ENCODE measurements at places on chromosomes 4 and X.

DNA sequence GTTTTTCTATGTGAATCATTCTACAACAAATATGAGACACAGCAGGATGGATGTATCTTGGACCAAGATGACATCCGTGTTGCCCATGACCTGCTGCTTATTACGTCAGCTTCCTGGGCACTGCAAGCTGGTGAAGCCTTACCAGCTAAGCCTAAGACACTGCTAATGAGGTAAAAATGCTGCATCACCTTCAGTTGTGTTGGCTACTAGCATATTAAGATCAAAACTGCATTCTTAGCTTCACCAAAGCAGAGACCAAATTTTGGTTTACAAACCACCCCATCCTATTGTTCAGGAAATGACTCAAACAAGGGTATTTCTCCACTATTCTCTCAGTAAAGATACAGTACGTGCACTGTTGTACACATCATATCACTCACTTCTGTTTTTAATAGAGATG, 50.3 kb downstream of the MAML3 start:
- DNase-seq: no peak

DNA sequence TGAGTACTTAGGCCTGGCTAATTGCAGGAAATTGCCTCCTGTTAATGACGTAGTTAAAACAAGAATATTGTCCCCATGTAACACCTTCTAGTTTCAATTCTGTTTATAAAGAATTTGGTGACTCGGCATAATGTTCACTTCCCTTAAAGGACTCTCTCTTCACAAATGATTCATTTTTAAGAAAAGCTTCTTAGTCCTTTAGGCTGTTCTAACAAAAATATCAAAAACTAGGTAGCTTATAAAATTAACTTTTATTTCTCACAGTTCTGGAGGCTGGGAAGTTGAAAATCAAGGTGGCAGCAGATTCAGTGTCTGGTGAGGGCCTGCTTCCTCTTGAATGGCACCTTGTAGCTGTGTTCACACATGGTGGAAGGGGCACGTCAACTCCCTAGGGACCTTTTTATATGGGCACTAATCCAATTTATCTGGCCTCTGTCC, 23.8 kb downstream of the COL25A1 start:
- no peak for DNase-seq

DNA sequence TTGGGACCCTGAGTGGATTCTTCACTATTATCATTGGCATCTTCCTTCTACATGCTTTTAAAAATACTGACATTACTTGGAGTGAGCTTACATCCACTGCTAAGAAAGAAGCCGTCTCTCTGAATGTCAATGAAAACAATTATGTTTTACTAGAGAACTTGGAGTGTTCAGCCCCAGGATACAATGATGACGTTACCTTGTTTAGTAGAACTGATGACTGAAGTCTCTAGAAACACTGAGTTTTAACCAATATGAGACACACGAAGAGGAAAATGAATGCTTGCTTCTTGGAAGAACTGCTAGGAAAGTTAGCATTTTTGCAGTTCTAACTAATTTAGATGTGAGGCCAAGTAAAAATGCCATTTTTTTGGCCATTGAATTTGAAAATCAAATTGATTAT, 19.4 kb downstream of the NIPAL1 start:
- DNase-seq: no peak

- no peak for DNase-seq
These were observed 85.0 kb downstream of the RCHY1 start for GRCh38 chr4:75429208-75429607.

DNA sequence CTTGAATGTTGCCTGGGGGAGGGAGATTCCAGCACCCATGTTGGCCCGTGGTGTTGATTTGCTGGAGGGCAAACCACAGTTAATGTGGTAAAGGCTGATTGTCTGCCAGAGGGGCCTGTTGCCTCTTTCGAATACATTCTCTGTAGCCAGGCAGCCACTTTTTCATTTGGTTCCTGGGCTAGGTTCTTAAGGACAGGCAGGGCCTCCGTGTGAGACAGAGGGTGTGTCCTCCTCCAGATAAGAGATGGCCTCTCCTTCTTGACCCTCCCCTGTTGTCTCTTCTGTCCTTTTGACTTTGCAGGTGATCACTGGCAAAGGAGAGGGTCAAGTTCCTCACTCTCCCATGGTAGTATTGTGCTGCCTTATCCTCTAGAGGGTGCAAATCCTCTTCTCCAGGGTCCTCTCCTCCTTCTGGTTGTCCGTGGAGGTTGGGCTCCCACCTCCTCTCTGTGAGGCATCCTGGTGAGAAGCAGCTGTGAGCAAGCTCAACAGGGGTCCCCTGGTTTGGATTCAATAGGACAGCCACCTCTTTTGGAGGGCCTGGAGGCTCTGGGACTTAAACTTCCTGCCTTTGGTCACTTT, 44.9 kb downstream of the ZNF182 start:
- DNase-seq: no peak

GRCh38 chrX:48648336-48648751, 35.3 kb upstream of the WAS start:
- DNase-seq: no peak

GRCh38 chr4:79176351-79176750, 149.5 kb downstream of the NAA11 start:
- DNase-seq: no peak

GRCh38 chrX:112645774-112646173, 34.0 kb downstream of the LHFPL1 start:
- no peak for DNase-seq

DNA sequence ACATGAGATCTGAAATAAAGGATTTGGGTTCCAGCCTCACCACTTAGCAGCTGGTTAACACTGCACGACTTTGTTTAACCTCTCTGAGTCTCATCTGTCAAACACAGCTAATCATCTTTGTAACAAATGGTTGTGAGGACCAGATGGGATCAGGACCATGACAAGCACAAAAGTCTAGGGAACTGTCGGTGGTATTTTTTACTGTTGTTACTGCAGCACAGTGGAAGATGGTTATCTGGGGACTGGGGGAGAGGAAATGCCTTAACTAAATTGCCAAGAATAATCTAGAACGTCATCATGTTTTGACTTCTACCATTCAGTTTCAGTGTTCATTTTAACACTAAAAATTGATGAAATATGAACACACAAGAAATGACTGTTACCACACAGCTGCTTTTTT, 99.5 kb downstream of the ADGRA3 start:
- no peak for DNase-seq

DNA sequence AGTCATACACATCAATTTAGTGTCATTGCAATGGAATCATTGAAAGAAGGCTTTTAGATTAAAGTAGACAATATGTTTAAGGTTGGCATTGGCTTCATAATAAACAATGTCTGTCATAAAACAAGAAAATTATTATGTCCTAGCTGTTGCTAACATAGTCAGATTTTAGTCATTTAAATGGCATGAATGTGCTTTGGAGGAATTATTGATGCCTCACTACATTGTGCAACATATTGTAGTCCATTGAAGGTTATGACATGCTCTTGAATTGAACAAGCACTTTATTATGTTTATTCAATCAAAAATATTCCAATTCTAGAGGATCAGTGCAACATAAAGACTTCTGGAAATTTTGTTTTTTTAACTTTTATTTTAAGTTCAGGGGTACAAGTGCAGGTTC, 489.8 kb upstream of the AMOT start:
- no peak for DNase-seq

DNA sequence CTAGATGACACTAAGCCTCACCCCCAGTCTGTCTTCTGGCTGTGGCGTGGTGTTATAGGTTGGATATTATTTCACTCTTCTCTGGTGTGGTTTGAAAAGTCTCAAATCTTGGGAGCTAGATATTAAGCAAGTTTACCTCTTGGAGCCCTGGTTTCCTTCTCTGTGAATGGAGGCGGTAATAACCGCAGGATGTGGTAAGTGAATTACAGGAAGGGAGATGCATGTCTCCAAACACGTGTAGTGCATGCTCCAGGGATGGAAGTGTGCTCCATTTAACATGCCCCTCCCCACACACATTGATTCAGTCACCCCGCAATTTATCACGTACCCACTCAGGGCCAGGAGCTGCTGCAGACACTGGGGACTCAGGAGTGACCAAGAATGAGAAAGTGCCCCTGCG, 4.9 kb downstream of the ZNF275 start:
- DNase-seq: no peak

DNA sequence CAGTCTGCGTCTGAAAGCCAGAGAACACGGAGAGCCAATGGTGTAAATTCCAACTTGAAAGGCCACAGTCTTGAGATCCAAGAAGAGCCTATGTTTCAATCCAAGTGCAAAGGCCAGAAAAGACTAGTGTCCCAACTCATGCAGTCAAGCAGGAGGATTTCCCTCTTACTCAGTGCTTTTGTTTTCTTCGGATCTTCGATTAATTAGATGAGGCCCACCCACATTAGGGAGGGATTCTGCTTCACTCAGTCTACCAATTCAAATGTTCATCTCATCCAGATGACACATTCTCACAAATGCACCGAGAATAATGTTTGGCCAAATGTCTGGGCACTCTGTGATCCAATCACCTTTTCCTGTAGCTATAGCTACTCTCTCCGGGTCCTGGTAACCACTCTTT, 91.5 kb upstream of the S100G start:
- DNase-seq: no peak

- DNase-seq: no peak
These were observed 19.2 kb downstream of the TRIM2 start for GRCh38 chr4:153223427-153223801.

- no peak for DNase-seq
These were observed 61.0 kb downstream of the ENOPH1 start for GRCh38 chr4:82491251-82491960.
